Effector memory CD8-positive, alpha-beta T cell (primary cell): ENCODE measurements at places on chromosomes 7 and 10.

DNA sequence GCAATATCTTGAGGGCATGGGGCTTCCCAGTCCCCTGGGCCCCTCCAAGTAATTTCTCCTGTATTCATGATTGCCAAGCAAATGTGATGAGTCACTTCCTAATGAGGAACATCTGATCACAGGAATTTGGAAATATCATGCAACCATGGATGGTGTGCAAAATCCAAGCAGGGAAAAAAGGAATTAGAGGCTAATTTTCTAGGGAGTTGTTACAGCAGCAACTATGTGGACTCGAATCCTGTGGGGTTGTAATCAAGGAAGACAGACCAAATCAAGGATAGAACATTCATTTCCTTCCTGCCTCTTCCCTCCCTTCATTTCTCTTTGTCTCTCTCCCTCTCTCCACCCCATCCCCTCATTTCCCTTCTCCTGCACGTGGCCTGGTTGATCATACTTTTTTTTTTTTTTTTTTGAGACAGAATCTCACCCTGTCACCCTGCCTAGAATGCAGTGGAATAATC lies 23.9 kb upstream of the AGFG2 start:
- no peak overlapping the region for H3K4me3 ChIP-seq
- DNase-seq, result no peak
- peaks cover 26% of the 10 kb centered on the region for H3K4me1 ChIP-seq
- no peaks in the 10 kb centered on the region for H3K27me3 ChIP-seq
- H3K27ac ChIP-seq, result no peak overlapping the region

DNA sequence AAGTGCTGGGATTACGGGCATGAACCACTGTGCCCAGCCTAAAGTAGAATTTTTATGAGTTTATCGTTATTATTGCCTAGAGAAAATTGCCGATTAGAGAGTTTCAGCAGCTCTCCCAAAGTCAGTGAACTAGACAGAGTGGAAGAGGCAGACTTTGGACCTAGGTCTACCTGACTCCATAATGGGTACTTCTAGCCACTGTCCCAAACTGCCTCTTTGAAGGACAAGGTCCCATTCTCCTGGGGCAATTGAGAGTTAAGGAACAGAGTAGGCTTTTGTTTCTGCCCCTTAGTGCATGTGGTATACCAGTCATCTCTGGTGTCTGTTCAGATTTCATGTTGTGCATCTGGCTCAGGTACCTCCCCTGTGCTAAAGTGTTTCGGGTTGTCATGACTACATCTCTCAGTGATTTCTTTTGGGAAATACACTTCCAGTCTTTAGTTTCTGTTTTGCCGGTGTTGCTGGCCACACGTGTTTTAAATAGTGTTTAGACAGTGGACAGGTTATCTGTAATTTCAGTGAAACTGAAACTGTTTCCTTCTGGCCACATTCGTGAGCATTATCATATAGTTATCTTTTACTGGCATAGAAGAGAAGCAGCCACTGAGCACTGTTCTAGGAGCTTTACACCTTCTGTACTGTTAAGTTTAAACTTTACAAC lies 4.7 kb downstream of the TMEM236 start:
- H3K27me3 ChIP-seq, result no peaks in the 10 kb centered on the region
- no peaks in the 10 kb centered on the region for H3K36me3 ChIP-seq
- no peak overlapping the region for H3K27ac ChIP-seq
- no peak overlapping the region for H3K4me3 ChIP-seq
- no peak for DNase-seq

DNA sequence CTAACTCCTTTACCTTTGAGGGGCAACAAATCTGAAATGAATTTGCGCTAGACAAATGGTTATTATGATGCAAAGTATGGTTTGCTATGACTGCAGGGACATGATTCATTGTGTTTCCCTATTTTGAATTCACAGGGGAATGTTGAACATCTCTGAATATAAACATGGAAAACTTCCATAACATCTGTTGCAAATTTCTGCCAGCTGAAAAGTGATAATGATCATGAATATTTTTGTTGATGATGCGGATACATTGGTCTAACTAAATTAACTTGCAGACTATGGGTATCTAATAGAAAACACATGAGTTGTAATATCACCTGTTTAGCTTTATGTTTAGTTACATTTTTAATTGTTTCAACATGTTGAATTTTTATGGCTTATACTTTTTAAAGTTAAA lies 1325.5 kb downstream of the REEP3 start:
- no peaks in the 10 kb centered on the region for H3K27me3 ChIP-seq
- H3K27ac ChIP-seq, result no peak overlapping the region
- H3K36me3 ChIP-seq, result no peaks in the 10 kb centered on the region
- no peaks in the 10 kb centered on the region for H3K4me1 ChIP-seq
- no peak for DNase-seq

- no peak overlapping the region for H3K27ac ChIP-seq
- no peaks in the 10 kb centered on the region for H3K4me1 ChIP-seq
- no peak for DNase-seq
- H3K27me3 ChIP-seq, result peaks cover 52% of the 10 kb centered on the region
- H3K36me3 ChIP-seq, result no peaks in the 10 kb centered on the region
- no peak overlapping the region for H3K4me3 ChIP-seq
These were observed 126.0 kb upstream of the RET start for GRCh38 chr10:42950606-42951485.

DNA sequence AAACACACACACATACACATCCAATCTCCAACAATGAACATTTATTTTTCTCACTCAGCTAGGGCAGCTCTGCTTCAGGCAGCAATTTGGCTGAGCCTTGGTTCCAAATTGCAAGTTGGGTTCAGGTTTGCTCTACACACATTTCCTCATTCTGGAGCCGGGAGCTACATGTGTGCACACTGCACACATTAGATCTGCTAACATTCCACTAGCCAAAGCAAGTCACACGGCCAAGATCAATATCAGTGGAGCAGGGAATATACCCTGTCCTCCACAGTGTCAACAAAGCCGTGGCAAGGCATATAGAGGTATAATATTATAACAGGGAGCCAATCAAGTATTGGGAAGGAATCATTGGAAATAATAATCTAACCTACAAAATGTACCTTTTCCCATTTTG lies 57.5 kb upstream of the PPP1R3C start:
- no peaks in the 10 kb centered on the region for H3K4me1 ChIP-seq
- H3K36me3 ChIP-seq, result peaks cover 2% of the 10 kb centered on the region
- no peak overlapping the region for H3K27ac ChIP-seq
- peaks cover 13% of the 10 kb centered on the region for H3K27me3 ChIP-seq

GRCh38 chr10:3672220-3672619 lies 112.8 kb downstream of the KLF6 start:
- H3K36me3 ChIP-seq, result peaks cover 3% of the 10 kb centered on the region
- H3K4me1 ChIP-seq, result peaks cover 27% of the 10 kb centered on the region
- no peaks in the 10 kb centered on the region for H3K27me3 ChIP-seq
- H3K4me3 ChIP-seq, result no peak overlapping the region
- no peak overlapping the region for H3K27ac ChIP-seq
- DNase-seq, result no peak

- no peak for DNase-seq
- H3K4me1 ChIP-seq, result no peaks in the 10 kb centered on the region
- no peaks in the 10 kb centered on the region for H3K27me3 ChIP-seq
- no peaks in the 10 kb centered on the region for H3K36me3 ChIP-seq
These were observed 231.3 kb downstream of the LRMDA start for GRCh38 chr10:75662715-75663114.

DNA sequence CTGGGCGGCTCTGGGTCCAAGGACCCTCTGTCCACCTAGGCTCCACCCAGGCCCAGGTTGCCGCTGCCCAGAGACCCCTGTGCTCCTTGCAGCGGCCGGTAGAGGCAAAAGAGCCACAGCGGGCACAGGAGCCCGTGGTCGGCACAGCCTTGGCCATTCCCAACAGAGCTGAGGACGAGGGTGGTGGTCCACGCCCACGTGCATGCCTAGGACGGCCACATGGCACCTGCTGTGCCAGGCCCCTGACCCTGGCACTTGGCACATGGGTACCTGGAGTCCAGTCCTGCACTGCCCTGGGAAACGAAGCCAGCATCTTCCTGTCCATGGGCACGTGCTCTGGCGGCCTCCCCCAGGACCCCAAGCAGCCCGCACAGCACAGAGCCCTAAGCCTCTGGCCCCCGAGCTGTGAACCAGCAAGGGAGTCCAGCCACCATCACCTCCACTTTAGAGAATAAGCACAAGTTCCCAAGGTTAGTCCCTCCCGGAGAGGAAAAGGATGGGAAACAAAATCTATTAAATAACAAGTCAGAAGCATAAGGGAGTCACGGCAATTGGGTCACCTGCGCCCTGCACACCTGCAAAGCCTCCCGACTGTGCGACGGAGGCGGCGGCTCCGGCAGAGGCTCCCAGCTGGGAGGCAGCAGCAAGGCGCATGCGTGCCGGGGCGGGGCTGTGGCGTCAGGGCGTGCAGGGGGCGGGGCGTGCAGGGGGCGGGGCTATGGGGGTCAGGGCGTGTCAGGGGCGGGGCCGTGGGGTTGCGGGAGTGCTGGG lies 59.1 kb downstream of the STK32C start:
- no peak overlapping the region for H3K27ac ChIP-seq
- peaks cover 4% of the 10 kb centered on the region for H3K36me3 ChIP-seq
- peak overlapping the region; percentile 58 for H3K4me3 ChIP-seq
- H3K27me3 ChIP-seq, result no peaks in the 10 kb centered on the region
- peak; percentile 38 for DNase-seq
- H3K4me1 ChIP-seq, result peaks cover 3% of the 10 kb centered on the region

GRCh38 chr10:73408061-73408460 lies 5.8 kb downstream of the ANXA7 start:
- H3K4me3 ChIP-seq, result peak overlapping the region; percentile 34
- H3K36me3 ChIP-seq, result peaks cover 16% of the 10 kb centered on the region
- H3K27ac ChIP-seq, result no peak overlapping the region
- H3K4me1 ChIP-seq, result peaks cover 61% of the 10 kb centered on the region
- no peak for DNase-seq
- H3K27me3 ChIP-seq, result no peaks in the 10 kb centered on the region

DNA sequence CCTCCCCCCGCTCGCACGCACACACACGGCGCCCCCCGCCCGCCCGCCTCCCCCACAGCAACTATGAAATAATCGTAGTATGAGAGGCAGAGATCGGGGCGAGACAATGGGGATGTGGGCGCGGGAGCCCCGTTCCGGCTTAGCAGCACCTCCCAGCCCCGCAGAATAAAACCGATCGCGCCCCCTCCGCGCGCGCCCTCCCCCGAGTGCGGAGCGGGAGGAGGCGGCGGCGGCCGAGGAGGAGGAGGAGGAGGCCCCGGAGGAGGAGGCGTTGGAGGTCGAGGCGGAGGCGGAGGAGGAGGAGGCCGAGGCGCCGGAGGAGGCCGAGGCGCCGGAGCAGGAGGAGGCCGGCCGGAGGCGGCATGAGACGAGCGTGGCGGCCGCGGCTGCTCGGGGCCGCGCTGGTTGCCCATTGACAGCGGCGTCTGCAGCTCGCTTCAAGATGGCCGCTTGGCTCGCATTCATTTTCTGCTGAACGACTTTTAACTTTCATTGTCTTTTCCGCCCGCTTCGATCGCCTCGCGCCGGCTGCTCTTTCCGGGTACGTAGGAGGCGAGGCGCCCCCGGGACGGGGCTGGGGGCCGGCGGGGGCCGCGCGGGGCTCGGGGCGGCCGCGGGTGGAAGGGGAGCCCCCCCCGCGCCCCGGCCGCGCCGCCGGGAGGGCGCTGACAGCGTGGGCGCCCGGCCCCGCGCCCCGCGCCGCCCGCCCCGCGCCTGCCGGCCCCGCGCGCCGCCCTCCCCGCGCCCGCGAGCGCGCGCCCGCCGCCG lies 441 bp downstream of the BMI1 start:
- H3K36me3 ChIP-seq, result peaks cover 36% of the 10 kb centered on the region
- H3K27ac ChIP-seq, result peak overlapping the region; percentile 86
- peaks cover 8% of the 10 kb centered on the region for H3K27me3 ChIP-seq
- H3K4me1 ChIP-seq, result peaks cover 35% of the 10 kb centered on the region
- H3K4me3 ChIP-seq, result peak overlapping the region; percentile 90

GRCh38 chr10:69842882-69843281 lies 41.2 kb downstream of the COL13A1 start:
- H3K27me3 ChIP-seq, result peaks cover 77% of the 10 kb centered on the region
- H3K27ac ChIP-seq, result no peak overlapping the region
- no peaks in the 10 kb centered on the region for H3K4me1 ChIP-seq
- H3K4me3 ChIP-seq, result no peak overlapping the region
- no peak for DNase-seq

DNA sequence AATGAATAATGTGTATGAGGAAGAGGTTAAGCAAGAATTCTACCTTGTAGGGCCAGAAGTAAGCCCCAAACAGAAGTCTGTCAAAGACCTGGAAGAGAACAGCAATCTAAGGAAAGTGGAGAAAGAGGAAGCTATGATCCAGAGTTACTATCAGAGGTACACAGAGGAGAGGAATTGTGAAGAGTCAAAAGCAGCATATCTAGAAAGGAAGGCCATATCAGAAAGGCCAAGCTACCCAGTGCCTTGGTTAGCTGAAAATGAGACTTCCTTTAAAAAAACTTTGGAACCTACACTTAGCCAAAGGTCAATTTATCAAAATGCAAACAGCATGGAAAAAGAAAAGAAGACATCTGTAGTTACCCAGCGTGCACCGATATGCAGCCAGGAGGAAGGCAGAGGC lies 42.7 kb upstream of the GAD2 start:
- no peak overlapping the region for H3K27ac ChIP-seq
- no peak overlapping the region for H3K4me3 ChIP-seq
- H3K36me3 ChIP-seq, result no peaks in the 10 kb centered on the region
- DNase-seq, result no peak
- H3K27me3 ChIP-seq, result peaks cover 46% of the 10 kb centered on the region
- no peaks in the 10 kb centered on the region for H3K4me1 ChIP-seq

DNA sequence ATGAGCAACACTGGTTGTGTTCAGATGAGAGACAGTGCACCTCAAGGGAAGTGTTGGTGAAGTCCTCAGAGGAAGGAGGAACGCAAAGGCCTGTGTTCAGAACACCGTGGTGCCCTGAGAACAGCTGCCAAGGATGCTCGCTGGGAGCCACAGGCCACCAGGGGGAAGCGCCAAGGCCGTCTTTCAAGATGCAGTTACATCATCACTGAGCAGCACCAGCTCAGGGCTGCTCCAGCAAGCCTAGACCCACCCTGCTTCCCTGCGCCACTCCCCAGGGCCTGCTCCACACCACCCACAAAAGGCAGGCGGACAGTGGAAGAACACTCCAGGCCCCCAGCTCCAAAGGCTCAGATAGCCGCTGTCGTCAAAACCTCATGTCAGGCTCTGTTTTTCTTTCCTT lies 378.8 kb downstream of the DPP6 start:
- H3K4me1 ChIP-seq, result no peaks in the 10 kb centered on the region
- H3K4me3 ChIP-seq, result no peak overlapping the region
- H3K36me3 ChIP-seq, result no peaks in the 10 kb centered on the region
- no peaks in the 10 kb centered on the region for H3K27me3 ChIP-seq
- no peak overlapping the region for H3K27ac ChIP-seq

GRCh38 chr10:60605476-60605875 lies 172.8 kb upstream of the CDK1 start:
- no peaks in the 10 kb centered on the region for H3K27me3 ChIP-seq
- H3K4me3 ChIP-seq, result no peak overlapping the region
- no peaks in the 10 kb centered on the region for H3K36me3 ChIP-seq
- H3K27ac ChIP-seq, result no peak overlapping the region
- no peak for DNase-seq
